Stimulated activated CD8-positive, alpha-beta memory T cell treated with anti-CD3 and anti-CD28 coated beads, Interleukin-15, amount 100 ng/mL, for 24 hours (primary cell): ENCODE measurements at places on chromosomes 1 and 21.

GRCh38 chr1:110424699-110425611, 17.5 kb upstream of the LAMTOR5 start:
- DNase-seq: no peak

DNA sequence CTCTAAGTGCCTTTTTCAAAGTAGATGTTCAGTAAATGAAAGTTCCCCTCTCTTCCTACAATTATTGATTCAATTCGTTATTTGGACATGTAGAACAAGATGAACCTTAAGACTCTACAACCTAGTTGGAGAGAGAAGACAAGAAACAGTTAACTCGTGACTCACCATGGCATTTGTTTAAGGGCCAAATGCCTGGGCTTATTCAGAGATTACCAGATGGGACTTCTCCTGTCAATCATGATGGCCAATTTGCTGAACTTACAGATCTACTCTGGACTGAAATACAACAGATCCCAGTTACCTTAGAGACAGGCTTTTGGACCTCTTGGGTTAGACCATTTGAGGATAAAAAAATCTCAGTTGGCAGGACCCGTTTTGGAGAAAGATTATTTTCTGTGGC, 93.5 kb downstream of the C1orf94 start:
- DNase-seq: no peak

GRCh38 chr1:192489748-192490147, 85.8 kb upstream of the RGS1 start:
- no peak for DNase-seq

DNA sequence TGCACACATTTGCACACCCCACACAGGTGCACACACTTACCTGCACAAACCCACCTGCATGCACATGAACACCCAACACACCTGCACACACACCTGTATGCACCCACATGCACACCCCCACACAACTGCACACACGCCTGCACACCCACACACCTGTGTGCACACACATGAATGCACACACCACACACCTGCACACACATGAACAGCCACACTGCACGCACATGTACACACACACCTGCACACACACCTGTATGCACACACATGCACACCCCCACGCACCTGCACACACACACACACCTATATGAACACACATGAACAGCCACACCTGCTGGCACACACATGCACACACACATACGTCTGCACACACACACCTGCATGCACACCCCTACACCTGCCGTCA, 17.9 kb upstream of the TTC34 start:
- no peak for DNase-seq
